ENCODE measurements at places on chromosomes 3 and 15.

DNA sequence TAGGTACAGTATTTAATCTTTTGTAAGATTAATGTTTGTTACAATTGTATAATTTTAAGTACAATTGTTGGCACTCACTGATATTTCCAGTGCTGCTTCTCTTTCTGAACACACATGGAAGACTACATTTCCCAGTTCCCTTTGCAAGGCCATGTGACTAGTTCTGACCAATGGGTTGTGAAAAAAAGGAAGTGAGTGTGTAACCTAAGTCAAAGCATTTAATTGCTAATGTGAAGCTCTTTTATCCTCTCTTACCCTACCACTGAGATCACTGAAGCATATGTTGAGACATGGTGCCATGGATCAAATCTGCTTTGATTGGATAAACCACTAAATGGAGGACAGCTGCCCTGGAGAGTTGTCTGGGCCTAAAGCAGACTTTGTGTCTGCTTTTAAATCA lies 83.9 kb upstream of the PLXND1 start:
- DNase-seq: no peak

DNA sequence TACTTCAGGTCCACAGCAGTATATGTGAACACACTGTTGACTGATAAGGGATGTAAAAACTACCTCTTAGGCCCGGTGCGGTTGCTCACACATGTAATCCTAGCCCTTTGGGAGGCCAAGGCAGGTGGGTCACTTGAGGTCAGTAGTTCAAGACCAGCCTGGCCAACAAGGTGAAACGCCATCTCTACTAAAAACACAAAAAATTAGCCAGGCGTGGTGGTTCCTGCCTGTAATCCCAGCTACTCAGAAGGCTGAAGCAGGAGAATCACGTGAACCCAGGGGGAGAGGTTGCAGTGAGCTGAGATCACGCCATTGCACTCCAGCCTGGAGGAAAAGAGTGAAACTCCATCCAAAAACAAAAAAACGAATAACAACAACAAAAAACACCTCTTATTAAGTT lies 194.6 kb upstream of the KCNMB2 start:
- no peak for DNase-seq

- no peak for DNase-seq
Measured at GRCh38 chr15:55526559-55527036, 18.6 kb upstream of the DNAAF4 start.

- DNase-seq: no peak
Measured at GRCh38 chr3:44117736-44118135, 124.0 kb upstream of the TOPAZ1 start.

DNA sequence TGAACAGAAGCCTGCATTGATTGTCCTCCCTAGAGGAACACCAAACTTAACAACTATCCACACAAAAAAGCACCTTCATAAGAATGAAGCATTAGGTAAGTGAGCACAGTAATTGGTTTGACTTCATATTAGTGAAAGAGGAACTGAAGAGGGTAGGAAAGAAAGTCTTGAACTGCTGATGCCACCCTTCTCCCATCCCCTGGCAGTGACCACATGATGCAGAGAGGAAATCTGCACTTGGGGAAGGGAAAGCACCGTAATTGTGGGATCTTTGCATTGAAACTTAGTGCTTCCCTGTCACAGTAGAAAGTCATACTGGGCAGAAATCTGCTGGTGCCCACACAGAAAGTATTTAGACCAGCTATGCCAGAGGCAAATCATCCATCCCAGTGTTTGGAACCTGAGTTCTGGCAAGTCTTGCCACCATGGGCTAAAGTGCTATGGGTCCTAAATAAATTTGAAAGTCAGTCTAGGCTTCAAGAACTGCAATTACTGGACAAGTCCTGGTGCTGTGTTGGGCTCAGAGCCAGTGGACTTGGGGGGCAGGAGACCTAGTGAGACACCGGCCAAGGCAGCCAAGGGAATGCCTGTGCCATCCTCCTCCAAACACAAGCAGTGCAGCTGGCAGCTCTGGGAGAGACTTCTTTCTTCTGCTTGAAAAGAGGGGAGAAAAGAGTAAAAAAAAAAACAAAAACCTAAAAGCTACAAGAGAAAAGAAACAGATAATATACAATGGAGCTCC lies 63.6 kb downstream of the SLC15A2 start:
- no peak for DNase-seq

DNA sequence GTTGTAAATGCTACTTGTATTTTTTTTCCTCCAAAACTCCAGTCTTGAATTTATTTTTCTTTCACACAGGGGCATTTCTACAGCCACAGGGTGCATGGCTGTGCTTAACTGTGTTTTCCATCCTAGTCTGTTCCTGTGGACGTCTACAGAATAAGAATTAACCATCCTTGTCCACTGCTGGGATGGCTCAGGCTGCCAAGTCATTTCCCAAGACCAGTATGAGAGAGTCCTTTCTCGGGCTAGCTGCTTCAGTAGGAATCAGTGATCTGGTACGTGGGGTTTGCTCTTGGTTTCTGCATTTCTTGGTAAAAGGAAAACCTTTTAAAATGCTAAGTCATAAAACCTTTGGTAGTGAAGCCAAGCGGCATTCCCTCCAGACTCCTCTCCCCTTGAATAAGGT lies 29.8 kb downstream of the CHDH start:
- no peak for DNase-seq

DNA sequence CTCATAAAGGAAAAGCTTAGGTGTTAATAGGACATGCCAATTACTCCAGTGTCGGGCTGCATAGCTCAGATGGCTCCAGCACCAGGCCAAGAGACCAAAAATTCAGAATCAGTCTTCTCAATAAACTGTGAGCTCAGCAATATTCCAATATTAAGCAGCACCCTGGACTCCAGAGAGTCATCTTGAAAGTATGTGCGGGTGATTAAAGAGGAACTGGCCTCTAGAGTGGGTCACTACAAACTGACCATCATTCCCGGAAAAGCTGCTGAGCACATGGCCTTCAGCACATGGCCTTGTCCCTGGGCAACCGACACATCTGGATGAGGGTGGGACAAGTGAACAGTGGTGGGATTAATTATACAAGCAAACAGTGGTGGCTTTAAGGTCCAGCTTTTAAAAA lies 59.0 kb downstream of the MAGI1 start:
- no peak for DNase-seq

DNA sequence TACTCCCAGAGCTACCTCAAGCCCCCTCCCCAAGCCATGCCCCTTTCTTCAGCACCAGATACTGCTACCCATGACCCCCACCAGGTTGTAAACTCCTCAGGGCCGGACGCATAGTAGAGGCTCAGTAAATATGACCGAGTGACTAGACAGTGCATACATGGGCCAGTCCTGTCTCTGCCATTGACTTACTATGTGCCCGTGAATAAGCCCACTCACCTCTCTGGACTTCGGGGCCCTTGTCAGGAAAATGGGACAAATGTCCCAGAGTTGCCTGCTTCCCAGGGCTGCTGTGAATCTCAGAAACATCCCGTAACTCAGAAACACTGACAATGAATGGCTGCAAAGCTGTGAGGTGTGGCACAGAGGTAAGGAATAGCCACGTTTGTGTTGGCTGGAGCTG lies 48.2 kb upstream of the FGD5 start:
- no peak for DNase-seq

DNA sequence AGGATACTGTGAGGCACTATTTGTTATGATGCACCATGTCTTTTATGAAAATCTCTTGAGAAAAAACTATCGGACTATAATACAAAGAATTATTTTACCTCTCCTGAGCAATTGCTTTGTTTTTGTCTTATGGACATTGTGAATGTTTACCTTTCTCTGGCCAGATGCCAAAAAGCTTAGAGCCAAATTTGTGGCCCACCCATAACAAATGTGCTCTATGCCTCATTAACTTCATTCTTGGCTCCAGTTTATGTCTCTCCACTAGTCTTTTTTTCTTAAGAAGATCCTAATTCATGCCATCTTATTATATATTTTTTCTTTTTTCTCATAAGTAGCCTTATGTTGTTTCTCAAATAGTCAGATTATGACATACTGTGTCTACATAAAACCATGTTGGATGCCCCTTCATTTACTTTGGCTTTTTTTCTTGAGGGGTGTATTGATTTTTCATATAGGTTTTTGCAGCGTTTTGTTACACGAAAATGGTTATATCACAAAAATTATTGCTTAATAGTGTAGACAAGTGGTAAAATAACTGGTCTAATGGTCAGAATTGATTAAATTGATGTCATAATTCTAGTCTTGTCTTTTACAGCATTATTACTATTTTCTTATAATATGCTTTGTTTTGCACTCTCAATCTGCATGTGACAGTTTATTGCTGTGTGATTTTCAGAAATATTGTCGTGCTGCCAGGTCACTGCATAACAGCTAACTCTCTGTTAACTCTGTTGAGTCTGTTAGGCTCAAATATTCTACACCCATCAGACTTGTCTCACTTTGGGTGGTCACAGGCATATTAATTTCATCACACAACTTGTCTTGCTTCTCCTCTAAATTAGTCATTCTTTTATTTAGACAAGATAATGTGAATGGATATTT lies 18.2 kb downstream of the SENP8 start:
- no peak for DNase-seq

GRCh38 chr3:134480546-134480945 lies 5.2 kb downstream of the ANAPC13 start:
- DNase-seq: no peak

GRCh38 chr15:49238342-49238741 lies 68.3 kb downstream of the GALK2 start:
- DNase-seq: no peak

DNA sequence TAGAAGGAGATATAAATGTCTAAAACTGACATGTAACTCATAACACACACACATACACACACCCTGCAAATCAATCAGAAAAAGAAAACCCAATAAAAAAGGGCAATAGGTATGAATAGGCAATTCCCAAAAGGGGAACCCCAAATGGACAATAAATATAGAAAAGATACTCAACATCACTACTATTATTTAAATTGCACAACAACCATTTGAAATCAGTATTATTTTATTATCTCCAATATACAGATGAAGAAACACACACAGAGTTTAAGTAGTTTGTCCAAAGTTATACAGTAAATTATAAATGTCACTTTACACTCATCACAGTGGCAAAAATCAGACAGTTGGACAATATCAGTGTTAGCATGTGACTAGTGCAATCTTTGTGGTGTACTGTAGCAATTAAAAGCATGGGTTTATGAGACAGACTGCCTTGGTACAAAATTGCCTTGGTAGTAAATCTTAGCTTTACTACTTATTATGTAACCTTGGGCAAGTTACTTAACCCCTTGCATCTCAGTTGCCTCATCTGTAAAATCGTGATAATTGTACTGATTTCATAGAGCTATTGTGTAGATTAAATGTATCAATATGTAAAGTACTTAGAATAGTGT lies 3.4 kb upstream of the FSTL1 start:
- no peak for DNase-seq

DNA sequence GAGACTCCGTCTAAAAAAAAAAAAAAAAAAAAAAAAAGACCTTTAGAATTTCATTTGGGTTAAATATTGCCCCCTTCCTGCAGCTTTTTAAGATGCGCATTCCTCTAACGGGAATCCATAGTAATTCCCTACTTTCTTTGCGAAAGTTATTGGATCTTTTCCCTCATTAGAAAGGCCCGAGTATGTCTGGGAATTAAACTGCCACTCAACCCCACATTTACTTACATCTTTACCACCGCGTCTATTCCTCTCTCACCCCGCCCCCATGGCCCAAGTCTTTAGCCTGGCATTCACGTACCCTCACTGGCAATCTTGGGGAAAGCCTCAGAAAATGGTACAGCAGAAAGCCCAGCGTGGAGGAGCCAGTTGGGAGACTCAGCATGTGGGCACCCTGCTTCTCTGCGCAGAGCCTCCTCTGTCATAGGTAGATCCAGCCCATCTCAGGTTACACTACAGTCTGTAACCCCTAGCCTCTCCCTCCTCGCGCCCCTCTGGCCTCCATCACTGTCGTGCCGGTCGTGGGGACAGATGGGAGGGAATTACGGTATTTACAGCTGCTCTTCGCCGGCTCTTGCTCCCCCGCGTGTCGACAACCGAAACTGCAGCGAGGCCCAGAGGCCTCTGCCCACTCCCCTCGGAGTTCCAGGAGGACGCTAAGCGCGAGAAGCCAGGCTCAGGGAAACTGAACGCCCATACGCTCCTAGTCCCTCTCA lies 6.4 kb upstream of the ANKDD1A start:
- no peak for DNase-seq

DNA sequence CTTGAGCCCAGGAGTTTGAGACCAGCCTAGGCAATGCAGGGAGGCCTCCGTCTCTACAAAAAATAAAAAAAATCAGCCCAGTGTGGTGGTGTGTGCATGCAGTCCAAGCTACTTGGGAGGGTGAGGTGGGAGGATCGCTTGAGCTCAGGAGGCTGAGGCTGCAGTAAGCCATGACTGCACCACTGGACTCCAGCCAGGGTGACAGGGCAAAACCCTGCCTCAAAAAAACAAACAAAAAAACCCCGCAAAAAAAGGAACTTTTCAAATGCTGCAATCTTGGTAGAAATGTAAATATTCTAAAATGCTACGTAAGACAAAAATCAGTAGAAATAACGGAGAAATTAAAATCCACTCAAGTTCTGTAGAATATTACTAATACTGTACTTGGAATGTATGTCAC lies 108.1 kb upstream of the MELTF start:
- no peak for DNase-seq

DNA sequence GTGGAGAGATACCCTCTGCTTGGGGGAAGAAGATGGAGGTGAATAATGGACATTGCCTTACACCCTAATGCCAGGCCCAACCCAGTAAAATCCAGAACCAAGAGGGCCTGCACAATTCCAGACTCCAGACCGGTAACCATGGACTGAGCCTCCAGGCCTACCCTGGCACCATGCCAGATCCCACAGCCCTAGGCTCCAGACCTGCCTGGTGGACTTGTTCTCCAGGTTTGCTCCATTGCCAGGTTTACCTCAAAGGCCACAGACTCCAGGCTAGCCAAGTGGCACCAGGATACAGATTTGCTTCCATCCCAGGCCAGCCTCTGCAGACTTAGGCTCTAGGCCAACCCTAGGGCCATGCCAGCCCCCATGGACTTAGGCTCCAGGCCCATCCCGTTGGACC lies 14.0 kb downstream of the PLCH1 start:
- DNase-seq: no peak

- no peak for DNase-seq
Measured at GRCh38 chr3:79286882-79287281, 480.9 kb downstream of the ROBO1 start.

DNA sequence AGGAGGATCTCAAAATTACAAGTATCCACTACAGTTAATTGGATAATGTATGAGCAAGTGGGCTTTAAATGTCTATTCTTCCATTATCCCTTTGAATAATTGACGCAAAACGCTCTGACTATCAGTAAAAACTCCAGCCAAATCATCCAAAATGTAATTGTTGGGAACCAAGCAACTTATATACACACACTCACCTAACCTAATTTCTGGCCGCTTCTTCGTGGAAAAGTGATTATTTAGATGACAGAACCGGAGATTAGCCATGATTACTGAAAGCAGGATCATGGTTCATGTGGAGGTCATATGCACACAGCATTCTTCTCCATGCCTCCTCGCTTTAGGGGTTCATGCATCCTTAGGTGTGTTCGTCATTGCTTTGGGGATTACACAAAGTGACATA lies 992.4 kb downstream of the NAALADL2 start:
- no peak for DNase-seq

- DNase-seq: no peak
Measured at GRCh38 chr3:72034986-72035385, 250.0 kb upstream of the PROK2 start.

GRCh38 chr3:186821429-186822387 lies 15.4 kb upstream of the RFC4 start:
- DNase-seq: no peak

Measured in stimulated activated CD8-positive, alpha-beta memory T cell treated with anti-CD3 and anti-CD28 coated beads, Interleukin-4, amount 100 ng/mL, for 1 hour (primary cell).